ENCODE measurements at places on chromosomes 7 and 10.

DNA sequence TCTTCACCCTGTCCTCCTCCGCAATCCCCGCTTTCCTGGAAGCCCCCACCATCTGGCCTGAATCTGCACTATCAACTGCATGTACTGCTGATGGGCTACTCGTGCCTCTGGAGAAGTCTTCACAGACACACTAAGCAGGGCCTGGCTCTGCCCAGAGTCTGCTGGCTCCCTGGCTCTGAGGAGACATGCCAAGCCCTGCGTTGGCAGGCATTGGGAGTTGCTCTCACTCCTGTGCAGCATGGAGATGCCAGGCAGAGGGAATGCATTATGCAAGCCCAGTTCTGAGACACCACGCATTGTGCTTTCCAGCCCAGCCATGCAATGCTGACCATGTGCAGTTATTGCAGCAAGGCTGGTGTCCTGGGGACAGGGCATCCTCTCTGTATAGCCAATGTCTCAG is 314.6 kb downstream of the CXCL12 start:
- no peak for DNase-seq

DNA sequence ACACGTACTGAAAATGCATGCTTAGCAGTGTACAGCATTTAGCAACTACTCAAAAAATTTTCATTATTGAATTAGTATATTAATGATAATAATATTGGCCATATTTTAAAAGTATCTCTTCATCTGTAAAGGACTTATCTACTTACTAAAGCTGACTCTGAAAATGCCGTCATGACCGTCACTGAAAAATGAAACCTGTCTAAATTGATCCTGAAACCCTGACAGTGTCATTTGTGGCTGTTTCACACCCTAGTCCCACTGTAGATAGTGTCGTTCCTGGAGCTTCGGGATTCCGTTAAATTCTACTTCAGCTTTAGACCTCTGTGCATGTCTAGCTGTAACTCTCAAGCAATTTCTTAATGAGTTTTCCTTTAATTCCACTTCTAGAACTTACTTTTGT is 35.8 kb upstream of the EZH2 start:
- DNase-seq, result no peak

GRCh38 chr7:84631913-84632312 is 437.3 kb upstream of the SEMA3A start:
- no peak for DNase-seq

DNA sequence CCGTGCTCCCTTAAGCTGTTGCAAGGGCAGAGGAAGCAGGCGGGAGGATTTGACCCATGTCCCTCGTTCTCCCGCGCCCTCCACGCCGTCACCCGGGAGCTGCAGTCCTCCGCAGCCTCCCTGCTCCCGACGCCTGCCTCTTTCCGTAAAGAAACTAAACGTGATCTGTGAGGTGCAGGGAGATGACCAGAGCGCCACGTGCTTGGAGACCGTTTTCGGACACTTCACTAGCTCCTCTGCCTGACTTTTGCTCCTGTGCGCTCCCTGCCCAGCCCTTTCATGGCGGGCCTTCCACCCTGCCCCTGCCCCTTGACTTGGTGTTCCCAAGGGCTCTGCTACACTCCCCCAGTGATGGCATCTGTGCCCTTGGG is 171.2 kb downstream of the LSM5 start:
- no peak for DNase-seq

- no peak for DNase-seq
Measured at GRCh38 chr10:34116220-34116641, 698.9 kb downstream of the PARD3 start.

DNA sequence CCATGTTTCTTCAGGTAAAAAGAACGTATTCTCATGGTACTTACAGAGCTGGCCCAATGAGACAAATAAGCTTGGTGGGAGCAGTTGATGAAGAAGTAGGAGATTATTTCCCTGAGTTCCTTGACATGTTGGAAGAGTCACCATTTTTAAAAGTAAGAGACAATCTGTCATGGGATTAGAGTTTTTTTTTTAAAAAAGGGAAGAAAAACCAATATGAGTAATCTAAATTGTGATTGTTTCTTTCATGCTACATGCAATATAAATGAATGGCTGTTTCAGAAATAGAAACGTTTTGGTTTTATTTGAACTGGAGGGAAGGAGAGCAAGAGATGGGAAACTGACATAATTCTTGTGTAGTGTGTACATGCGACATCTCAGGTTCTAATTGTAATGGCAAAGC is 32.8 kb downstream of the TMEM60 start:
- DNase-seq, result no peak

DNA sequence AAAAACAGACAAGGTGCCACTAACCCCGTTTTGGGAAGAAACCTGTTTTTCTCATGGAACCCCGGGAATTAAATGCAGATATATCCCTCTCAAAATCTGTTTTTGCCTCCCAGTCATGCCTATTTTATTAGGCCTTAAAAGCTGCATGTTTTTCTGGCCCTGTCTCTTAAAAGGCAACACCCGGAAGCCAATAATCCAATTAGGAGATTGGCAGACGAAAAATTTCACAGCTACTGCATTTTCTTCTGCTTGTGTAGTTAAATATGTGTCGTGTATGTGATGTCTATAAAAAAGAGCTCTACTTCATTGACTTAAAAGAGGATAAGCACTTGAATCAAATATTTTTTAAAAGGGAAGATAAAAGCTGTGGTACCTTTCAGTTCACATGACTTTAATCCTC is 31.9 kb upstream of the OPTN start:
- no peak for DNase-seq

GRCh38 chr10:102352066-102352715 is 43.3 kb upstream of the NFKB2 start:
- DNase-seq, result peak; percentile 54

GRCh38 chr7:22551768-22552513 is 52.0 kb upstream of the STEAP1B start:
- DNase-seq, result no peak

DNA sequence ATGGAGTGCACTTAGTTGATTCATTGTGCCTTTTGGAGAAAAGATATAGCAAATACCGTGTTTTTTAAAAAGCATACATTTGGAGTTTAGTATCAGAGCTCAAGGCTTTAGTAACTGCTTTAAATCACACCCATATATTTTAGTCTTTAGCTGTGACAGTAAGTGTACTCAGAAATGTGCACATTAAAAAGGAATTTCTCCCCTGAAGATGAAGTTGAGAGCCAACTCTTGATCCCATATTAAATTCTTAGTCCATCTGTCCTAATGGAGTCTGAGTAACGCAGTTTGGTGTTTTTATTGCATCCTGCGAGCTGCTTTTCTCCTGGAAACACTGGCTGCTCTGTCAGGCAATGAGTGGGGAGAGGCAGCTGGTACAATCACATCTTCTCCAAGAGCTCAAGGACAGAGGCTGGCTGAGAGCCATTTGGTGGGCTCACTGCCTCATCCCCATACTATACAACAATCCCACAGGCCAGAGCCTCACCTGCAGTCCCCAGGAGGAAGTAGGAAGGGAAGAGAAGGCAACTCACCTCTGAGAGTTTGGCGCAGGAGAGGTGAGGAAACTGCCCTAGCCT is 473.6 kb upstream of the C7orf33 start:
- no peak for DNase-seq

GRCh38 chr10:22753786-22754185 is 39.4 kb upstream of the PIP4K2A start:
- DNase-seq, result no peak

GRCh38 chr10:111129363-111129762 is 52.5 kb downstream of the ADRA2A start:
- no peak for DNase-seq

GRCh38 chr10:33279276-33279675 is 55.2 kb downstream of the NRP1 start:
- DNase-seq, result no peak

- no peak for DNase-seq
Measured at GRCh38 chr7:78071491-78072200, 273.1 kb downstream of the PHTF2 start.

DNA sequence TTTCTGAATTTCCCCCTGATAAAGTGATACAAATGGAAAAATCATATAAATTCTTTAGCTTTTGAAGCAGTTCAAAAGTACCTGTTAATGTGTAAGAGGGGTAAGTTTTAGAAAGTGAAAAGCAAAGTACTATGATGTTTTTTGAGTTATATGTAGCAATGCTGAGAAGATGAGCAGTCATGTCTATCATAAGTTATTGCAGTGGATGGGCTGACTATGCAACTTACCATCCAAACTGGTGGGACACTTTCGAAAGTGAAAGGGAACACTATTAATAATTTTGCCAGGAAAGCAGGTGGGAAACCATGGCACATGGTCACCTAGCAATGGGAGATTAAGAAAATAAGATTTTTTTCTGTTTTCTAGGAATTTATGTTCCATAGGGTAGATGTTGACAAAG is 4.1 kb downstream of the MINPP1 start:
- no peak for DNase-seq

DNA sequence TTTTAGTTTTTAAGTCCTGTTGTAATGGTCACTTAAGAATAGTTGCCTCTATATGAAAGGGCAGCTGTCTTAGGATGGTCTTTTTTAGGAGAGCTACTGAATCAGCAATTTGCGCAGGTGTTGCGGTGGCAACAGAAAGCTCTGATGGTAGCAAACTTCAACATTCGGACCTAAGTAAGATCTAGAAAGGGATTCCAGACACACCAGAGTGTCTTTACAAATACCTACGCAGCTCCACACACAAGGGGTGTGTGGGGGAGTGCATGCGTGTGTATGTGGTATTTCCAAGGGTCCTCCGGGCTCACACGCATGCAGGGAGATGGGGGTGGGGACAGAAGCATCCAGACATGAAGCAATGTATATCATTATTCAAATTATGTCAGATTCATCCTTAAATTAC is 438.6 kb upstream of the MGMT start:
- DNase-seq, result no peak

- no peak for DNase-seq
Measured at GRCh38 chr7:55174456-55174855, 155.6 kb downstream of the EGFR start.

- no peak for DNase-seq
Measured at GRCh38 chr10:7036951-7037350, 373.9 kb downstream of the SFMBT2 start.

Measured in activated CD8-positive, alpha-beta memory T cell treated with anti-CD3 and anti-CD28 coated beads for 1 hour (primary cell).